Stimulated activated CD4-positive, alpha-beta T cell treated with anti-CD3 and anti-CD28 coated beads, TNF-alpha, amount 100 ng/mL, for 1 hour (primary cell): ENCODE measurements at places on chromosomes 7 and 10.

DNA sequence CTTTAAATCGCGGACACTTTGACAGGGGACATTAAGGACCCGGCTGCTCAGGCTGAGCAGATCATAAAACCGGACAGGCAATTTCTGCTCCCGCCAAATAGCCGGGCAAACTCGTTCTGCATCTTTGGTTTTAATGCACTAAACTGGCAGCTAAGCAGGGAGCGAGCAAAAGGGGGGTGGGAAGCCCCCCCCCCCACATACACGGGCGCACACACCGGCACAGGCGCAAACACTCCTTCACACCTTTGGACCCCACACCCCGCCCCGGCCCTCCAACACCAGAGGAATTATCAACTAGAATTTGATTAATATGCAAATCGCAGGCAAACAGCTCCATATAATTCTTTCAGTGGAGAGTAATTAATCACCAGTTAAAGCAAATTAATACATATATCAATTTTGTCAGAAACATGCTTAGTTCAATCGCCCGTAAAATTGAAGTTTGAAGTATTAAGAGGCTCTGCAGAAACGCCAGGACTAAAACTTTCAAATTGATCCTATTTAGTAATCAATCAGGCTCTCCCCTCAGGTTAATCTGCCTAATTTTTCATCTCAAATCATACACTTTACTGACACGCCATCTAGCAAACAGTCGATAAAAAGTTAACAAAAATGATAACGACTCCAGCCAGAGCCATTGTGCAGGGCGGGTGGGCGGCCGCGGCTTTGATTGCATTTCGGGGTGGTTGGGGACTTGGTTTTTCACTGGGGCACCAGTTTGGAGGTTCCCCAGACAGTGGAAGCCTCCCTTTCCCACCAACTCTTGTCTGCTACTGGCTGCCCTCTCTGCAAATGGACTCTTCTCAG lies 9.9 kb downstream of the LBX1 start:
- DNase-seq = no peak

GRCh38 chr10:104472505-104472904 lies 118.9 kb downstream of the CFAP58 start:
- no peak for DNase-seq

- peak; percentile 6 for DNase-seq
Measured at GRCh38 chr10:97572214-97572989, at the start of gene ANKRD2. TSS of gene ANKRD2 (plus strand) at chr10:97572779. CDS start at chr10:97572789, 10 bp downstream.

GRCh38 chr10:5584895-5585516 lies 60.2 kb downstream of the CALML3 start:
- no peak for DNase-seq

GRCh38 chr10:133254421-133255120 lies 16.9 kb downstream of the VENTX start:
- no peak for DNase-seq

DNA sequence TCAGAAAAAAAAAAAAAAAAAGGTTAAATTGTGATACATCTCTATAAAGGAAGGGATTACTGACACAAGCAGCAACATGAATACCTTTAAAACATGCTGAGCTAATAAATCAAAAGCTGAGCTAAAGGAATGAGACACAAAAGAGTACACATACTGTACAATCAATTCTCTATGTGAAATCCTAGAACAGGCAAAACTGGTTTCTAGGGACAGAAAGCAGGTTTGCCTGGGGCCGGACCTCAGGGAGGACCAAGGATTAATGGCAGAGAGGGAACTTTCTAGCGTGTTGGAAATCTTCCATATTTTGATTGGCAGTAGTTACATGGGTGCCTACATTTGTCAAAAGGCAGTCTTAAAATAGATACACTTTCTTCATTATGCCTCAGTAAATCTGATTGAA lies 52.5 kb downstream of the KLRG2 start:
- no peak for DNase-seq

GRCh38 chr7:41579961-41580935 lies 122.6 kb downstream of the INHBA start:
- DNase-seq = no peak

DNA sequence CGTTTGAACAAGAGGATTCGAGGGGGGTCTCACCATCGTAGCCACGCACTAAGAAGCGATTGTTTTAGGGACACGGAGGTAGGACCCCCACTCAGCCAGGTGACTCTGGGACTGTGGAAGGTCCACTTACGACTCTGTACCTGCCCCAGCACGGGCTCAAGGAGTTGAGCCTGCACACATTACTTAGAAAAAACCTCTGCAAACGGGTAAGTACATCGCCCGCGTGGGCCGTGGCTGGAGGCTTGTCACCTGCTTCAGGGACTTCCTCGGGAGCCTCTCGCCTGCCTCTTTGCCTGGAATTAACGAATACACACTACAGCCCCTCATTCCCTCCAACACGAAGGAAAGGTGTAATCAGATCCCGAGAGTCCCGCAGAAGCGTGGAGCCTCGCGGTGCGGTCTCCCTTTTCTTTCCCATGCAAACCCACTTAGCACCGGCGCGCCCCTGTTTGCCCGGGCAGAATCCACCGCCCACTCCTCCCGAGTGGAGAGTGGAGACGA lies 826 bp downstream of the PODXL start:
- DNase-seq = no peak

- DNase-seq = no peak
Measured at GRCh38 chr7:151968357-151968756, 12.1 kb downstream of the GALNTL5 start.

GRCh38 chr10:49761789-49762565 lies at the start of gene OGDHL:
TSS of gene OGDHL (minus strand) at chr10:49762323. CDS start at chr10:49758592, 3,731 bp downstream.
- no peak for DNase-seq

DNA sequence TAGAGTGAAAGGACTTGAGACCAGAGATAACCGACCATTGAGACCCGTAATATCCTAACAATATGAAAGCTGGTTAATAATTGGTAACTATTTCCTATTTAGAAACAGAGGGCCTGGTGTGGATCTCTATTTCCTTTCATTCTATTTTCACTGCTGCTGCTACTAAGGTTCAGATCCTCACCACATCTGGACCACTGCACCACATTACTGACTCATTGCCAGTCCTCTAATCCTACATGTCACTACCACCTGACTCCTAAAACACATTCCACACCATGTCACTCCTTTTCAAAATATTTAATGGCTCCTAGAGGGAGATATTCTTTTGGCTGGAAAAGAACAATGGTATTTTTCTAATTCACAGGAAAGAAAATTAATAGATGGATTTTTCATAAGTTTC lies 6.4 kb downstream of the USP54 start:
- DNase-seq = no peak

DNA sequence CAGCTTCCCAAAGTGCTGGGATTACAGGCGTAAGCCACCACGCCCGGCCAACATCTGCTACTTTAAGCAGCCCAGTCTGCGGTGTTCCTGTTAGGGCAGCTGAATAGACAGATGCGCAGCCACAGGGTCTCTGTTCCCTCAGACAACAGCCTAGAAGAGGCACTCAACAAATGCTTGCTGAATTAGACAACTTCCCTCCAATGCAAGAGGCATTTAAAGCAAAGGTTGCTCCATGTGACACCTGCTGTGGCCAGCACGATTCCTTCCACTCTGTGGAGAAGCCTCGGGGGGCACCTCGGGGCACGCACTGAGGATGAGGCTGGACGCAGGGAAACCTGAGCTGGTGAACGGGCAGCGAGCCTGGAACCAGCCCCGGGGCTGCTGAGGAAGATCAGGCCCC lies 237.8 kb downstream of the MAD1L1 start:
- DNase-seq = no peak

- DNase-seq = no peak
Measured at GRCh38 chr10:52811776-52812175, 39.2 kb upstream of the MBL2 start.

GRCh38 chr10:77139252-77140160 lies 498.1 kb downstream of the KCNMA1 start:
- DNase-seq = no peak

GRCh38 chr7:95590387-95591248 lies 5.7 kb downstream of the PDK4 start:
- DNase-seq = no peak

DNA sequence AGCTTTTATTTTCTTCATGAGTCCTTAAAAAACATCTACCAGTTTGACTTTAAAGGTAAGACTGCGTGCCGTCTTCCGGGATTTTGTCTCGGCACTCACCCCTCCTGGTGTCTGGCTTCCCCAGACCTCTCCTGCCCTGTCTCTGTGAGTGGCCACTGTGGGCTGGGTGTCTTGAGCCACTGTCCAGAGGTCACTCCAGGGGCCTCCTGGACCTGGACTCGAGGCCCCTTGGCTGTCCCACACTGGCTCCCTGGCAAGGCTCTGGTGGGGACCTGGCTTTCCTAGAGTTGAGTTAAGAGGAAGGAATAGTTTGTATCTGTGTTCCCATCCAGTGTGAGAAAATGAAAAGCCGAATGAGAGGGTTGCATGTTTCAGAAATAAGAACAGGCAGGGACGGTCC lies 95.5 kb downstream of the NKX6-2 start:
- DNase-seq = no peak

DNA sequence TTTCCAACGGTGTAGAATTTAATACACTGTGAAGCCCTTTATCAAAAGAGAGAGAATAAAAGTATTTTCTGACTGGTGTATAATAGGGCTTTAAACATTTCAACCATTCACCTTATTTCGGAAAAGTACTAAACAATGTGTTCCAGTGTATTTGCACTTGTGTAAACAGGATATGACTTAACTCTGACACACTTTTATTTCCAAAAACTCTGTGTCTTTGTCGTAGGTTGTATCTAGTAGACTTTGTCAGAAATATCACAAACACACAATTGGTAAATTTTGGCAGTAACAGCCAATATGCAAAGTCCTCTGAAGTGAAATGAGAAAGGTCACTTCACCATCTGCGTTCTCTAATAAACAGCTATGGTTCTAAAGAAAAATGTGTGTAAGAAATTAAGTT lies 10.3 kb upstream of the TSPAN13 start:
- DNase-seq = no peak

GRCh38 chr10:78935697-78936407 lies 132.9 kb upstream of the ZMIZ1 start:
- no peak for DNase-seq

- DNase-seq = no peak
Measured at GRCh38 chr10:1737222-1738061, at the start of gene ADARB2. TSS of gene ADARB2 (minus strand) at chr10:1737525.

- DNase-seq = no peak
Measured at GRCh38 chr7:106535234-106535932, 125.6 kb downstream of the CCDC71L start.

- DNase-seq = no peak
Measured at GRCh38 chr7:35871856-35872255, 71.0 kb downstream of the SEPTIN7 start.

- no peak for DNase-seq
Measured at GRCh38 chr7:39488467-39489393, 77.5 kb upstream of the YAE1 start.

DNA sequence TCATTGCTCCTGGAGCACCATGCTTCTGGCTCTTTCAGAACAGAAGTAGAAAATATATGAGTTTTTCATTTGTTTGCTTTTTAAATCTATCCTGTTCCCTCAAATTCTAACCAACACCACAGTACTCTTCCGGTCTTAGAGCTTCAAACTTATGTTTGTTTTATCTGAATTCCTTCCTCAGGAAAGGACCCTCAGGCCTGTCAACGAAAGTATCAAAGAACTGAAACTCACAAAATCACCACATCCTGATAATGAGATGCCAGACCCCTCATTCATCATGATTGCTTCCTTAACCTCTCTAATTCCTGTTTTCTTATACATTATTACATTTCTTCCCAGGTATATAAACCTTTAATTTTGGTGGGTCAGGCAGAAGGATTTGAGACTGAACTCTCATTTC lies 135.2 kb downstream of the BMS1 start:
- no peak for DNase-seq

DNA sequence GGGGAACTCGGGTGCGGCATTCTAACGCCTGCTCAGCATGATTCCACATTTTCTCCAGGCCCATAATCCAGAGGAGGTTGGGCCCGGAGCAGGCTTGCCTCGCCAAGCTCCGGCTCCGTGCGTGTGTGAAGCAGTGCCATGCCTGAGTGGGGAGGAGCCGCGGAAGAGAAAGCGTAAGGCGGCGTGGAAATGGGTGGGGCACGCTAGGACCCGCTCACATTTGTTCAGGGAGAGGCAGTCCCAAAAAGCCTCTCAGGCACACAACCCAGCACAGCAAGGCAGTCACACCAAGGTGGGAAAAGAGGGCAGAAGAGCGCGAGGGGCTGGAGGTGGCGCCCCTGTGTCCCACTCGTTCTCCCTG lies 695 bp upstream of the VDAC2 start:
- DNase-seq = peak; percentile 55

DNA sequence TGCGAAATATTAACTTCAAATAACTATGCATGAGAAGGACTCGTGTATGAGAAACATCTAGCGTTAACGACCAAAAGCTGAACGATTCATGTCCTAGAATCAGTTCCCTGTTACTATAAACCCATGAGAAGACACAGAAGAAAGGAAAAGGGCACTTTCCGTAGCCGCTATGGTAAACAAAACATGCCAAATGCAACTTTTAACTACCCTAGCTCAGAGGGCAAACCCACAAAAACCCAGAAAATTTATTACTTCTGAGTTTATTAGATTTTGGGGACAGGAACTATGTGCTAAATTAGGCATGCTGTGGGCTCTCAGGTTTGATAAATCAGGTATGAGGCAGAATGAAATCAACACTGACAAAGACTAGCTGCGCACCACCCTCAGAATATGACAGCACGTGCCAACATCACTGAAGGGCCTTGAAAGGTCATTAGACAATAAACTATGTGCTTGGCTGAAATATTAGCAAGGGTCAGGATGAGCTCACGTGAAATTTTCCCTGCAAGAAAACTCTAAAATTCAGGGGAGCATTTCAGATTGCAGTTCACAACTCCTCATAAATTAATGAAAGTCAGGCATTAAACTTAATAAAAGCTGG lies 102.6 kb downstream of the GLI3 start:
- no peak for DNase-seq

- DNase-seq = no peak
Measured at GRCh38 chr10:67506083-67506756, 189.8 kb downstream of the CTNNA3 start.

DNA sequence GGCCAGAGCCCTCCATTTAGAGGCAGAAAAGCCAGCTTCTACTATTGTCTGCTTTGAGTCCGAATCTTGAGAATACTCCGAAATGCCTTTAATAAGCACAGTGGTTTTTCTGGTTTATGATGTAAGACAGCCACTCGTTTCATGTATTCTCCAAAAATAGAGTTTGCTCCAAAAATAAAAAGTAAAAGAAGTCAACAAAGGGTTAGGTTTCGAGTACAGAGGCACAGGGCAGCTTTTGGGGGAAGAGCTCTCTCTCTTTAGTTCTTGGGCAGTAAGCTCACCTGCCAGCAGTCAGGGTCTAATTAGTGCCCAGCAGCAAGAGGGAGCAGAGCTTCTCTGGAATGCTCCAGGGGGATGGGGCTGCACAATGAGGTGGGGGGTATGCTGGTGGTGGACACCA lies 20.2 kb downstream of the CREB3L2 start:
- no peak for DNase-seq

DNA sequence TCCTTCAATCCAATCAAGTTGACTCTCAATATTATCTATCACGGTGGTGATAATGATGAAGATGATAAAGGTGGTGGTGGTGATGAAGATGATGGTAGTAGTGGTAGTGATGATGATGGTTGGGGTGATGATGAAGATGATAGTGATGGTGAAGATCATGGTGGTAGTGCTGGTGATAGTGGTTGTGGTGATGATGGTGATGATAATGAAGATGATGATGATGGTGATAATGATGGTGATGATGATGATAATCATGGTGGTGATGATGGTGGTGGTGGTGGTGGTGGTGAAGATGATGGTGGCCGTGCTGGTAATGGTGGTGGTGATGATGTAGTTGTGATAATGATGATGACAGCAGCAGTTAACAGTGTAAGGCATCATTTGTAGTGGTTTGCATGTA lies 29.8 kb upstream of the SDK1 start:
- DNase-seq = no peak
